Breast epithelium (tissue), 4 donors: ENCODE measurements at places on chromosomes 7 and 10. TPM values are rescaled to one million over a fixed set of nuclear protein-coding genes. Genes with fewer than 3 reads are reported as not detected.

GRCh38 chr7:99123571-99124033 is 20.3 kb downstream of the SMURF1 start:
- DNase-seq = no peak

The KCNIP2 gene
- total RNA-seq = 20.6 TPM

The PNLIPRP3 gene
- 0.29 TPM for total RNA-seq

GRCh38 chr10:97531401-97531986 is 32.8 kb downstream of the UBTD1 start:
- DNase-seq = no peak

DNA sequence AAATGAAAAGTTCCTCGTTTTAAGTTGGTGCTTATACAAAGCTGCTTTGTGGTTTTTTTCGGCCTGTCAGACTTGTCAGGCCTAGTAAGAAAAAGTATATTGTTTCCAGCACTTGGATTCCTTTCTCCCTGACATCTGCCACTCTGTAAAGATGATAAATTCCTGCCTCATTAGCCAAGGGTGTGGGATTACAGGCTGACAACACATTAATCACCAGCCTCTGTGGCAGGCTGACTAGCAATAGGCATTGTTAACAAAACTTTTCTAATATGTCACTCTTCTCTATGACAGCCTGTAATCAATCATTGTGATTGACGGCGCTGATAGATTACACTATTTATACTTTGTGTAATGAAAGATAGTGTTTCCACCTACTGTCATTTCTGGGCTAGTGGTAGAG is 682.5 kb downstream of the LRMDA start:
- DNase-seq = no peak

GRCh38 chr7:133478591-133479135 is 225.8 kb downstream of the EXOC4 start:
- no peak for DNase-seq

GRCh38 chr7:115340828-115341227 is 418.9 kb downstream of the MDFIC start:
- DNase-seq = no peak

GRCh38 chr7:149171892-149172533 is 23.3 kb upstream of the ZNF282 start:
- DNase-seq = no peak

The EN2 gene
- 0.32 TPM for total RNA-seq

DNA sequence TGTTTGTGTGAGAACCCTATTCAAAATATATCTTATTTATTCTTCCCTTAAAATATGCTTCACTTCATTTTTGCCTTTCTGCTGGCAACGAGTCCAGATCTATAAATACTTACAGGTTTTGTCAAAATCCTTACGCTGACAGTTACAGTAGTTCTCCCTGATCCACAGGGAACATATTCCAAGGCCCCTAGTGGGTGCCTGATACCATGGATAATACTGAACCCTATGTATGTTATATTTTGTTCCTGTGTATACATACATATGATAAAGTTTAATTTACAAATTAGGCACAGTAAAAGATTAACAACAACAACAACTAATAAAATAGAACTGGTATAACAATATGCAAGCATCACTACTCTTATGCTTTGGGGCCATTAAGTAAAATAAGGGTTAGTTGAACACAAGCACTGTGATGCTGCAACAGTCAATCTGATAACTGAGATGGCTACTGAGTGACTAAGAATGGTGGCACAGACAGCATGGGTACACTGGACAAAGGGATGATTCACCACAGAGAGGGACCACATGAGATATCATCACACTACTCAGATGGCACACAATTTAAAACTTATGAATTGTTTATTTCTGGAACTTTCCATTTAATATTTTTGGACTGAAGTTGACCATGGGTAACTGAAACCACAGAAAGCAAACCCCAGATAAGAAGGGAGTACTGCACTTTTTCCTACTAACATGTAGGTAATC is 29.4 kb upstream of the PCGF5 start:
- no peak for DNase-seq

- DNase-seq = no peak
Measured at GRCh38 chr10:119542988-119543813, 682 bp upstream of the RGS10 start.

DNA sequence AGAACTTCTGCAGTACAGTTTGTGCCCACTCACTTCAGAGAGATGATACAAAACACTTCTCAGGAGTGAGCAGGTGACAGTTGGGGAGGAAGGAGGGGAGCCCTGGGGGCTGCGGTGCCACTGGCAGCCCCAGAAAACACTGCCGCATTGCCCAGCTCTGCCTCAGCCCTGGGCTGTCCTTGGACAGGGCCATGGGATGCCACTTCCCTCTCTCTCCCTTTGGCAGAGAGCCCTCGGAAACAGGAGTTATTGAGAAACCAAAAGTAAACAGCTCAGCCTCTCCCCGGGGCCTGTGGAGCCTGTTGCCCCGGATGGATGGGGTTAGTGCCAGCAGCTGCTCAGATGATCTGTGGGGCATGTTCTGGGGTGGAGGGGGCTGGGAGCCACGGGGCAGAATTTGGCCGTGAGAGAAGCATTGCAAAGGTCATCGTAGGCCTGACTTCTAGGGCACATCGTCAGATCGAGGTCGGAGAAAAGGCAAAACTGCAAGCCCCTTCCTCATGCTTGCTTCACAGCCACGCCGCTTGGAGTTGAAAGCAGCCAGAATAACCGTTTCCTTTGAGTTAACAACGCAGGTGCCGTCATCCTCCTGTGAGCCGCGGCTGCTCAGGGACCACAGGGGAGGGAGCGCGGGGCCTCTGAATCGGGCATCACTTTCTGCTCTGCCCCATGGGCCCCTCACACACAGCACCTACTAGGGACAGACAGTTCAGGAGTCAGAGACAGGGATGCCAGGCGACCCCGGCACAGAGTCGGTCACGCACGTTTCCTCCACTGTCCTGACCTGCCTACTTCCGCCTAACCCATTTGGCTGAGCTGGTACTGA is 256.4 kb downstream of the CAMK1D start:
- peak; percentile 82 for DNase-seq

- DNase-seq = no peak
Measured at GRCh38 chr7:12493863-12494686, 76.4 kb upstream of the SCIN start.

- DNase-seq = no peak
Measured at GRCh38 chr7:56538541-56539429, 422.6 kb upstream of the NUPR2 start.

The DNAH11 gene
- total RNA-seq = 2.2 TPM

DNA sequence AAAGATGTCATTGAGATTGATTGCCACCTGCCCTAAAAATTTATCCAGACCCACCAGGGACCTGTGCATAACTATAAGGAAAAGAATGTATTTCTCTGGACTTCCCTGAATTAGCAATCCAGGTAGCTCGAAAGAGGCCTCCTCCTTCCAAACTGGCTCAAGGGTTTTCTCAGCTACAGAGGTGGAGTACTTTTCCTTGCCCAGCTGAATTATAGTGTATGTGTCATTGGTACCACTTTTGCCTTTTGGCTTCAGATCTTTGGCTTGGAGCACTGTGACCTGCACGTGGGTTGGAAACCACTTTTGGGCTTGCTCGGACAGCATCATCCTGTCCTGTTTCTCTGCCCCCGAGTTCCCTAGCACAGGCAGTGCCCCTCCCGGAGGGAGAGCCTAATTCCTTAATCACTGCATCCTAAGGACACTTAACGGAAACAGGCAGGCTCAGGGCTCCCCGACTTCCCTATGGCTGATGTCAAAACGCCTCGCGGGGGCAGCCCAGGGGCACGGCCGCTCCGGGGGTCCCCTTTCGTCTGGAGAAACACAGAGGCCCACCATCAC is 825 bp downstream of the RAB11FIP2 start:
- DNase-seq = peak; percentile 51

The CACNA2D1 gene
- total RNA-seq = 16.0 TPM

DNA sequence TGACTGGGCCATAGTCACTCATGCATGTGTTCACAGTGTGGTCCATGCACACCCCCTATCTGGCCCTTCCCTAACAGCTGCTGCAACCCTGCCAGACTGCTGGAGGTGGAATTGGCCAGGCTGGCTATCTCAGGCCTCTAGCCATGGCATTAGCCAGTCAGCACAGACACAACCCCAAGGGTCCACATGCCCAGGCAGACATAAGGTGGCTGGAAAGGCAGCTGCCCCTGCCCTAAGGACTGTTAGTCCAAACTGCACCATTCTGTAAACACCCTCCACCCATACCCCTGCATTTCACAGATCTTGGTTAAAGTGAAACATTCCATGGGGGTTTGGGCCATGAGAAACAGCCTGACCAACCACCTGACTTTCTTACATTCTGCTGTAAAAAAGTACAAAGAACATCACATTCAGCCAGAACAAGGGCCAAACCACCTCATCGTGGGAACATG is 137.4 kb upstream of the KCNMA1 start:
- DNase-seq = peak; percentile 15

DNA sequence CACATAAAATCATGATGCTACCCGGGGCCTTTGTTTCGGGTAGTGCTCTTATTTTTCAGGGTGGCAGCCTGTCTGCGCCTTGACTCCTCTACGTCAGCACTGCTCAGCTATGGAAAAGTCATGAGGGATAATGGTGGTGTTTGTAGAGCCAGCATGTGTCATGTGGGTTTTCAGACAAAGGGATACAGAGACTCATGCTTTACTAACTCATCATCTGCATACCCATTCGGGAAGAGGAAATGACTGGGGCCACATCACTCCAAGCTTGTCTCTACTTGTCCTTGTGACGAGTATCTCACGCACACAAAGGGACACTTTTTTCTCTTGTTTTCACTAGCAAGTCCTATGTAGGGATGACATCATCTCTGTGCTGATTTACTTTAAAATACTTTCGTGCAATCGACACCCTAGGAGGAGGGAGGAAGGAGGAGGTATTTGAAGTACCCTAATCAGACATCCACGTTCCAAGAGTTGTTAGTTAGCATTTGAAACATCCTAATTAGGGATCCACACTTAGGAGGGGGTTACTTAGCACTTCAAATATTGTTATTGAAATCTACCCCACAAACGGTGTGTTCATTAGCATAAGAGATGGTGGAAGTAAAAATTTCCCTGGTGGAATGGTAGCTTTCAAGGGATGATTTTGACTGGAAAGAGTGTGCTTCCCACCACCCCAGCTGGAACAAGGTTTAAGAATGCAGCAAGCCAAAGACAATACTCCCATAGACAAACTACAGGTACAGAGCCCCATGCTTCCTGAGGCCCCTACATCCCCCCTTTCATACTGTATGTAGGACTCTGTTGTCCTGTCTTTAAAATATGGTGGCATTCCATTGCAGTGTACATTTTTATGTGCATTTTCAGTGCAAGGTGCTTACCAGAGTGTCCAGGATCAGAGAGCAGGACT is 52.0 kb downstream of the THNSL1 start:
- no peak for DNase-seq

DNA sequence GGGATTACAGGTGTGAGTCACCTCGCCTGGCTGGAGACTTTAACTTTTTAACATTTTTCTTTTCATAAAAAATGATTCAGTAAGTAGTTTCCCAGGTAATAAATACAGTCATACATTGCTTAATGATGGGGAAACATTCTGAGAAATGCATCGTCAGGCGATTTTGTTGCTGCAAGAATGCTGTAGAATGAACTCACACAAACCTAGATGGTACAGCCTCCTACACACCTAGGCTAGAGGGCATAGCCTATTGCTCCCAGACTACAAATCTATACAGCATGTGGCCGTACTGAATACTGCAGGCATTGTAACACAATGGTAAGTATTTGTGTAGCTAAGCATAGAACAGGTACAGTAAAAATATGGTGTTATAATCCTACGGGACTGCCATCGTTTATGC is 108.5 kb upstream of the SFMBT2 start:
- DNase-seq = no peak

- DNase-seq = no peak
Measured at GRCh38 chr10:42992156-42992956, 84.5 kb upstream of the RET start.

- DNase-seq = peak; percentile 16
Measured at GRCh38 chr10:43202224-43202656, 64.0 kb downstream of the CSGALNACT2 start.

DNA sequence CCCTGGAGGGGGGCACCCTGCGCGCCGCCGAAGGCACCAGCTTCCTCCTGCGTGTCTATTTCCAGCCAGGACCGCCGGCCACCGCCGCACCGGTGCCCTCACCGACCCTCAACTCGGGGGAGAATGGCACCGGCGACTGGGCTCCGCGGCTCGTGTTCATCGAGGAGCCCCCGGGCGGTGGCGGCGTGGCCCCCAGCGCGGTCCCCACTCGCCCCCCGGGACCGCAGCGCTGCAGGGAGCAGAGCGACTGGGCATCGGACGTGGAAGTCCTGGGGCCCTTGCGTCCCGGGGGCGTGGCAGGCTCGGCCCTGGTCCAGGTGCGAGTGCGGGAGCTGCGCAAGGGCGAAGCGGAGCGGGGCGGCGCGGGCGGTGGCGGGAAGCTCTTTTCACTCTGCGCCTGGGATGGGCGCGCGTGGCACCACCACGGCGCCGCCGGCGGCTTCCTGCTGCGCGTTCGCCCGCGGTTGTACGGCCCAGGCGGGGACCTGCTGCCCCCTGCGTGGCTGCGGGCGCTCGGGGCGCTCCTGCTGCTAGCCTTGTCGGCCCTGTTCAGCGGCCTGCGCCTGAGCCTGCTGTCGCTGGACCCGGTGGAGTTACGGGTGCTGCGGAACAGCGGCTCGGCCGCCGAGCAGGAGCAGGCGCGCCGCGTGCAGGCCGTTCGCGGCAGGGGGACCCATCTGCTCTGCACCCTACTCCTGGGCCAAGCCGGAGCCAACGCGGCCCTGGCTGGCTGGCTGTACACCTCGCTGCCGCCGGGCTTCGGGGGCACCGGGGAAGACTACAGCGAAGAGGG is 594 bp downstream of the CNNM1 start:
- no peak for DNase-seq

The DOCK4 gene
- total RNA-seq = 43.3 TPM

DNA sequence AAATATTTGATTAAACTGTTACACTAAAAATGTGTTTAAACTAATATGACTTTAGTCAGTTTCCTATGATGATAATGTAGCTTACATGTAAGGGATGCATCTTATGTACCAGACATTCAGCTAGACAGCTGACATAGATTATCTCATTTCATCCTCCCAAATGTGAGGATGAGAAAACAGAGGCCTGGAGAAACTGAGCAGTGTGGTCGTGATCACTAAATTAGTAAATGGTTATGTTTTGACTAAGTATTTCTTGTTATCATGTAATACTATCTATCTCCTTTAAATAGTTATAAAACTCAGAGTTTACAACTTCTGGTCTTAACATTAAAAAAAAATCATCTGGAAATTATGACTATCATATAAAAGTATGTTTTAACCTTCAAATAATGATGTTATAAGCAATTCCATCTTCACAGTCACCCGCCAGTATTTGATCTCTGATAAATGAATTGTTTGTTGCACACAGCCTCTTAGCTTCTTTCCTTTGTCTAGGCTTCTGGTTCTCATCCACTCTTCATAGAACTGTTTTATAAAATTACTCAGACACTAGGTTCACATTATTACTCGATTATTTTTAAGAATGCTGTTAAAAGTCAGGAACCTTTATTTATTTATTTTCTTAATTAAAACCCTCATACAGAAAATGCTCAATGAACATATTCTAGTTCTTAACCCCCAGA is 33.6 kb upstream of the HDAC9 start:
- DNase-seq = no peak
